ENCODE measurements at places on chromosomes 11 and 22. TPM values are rescaled to one million over a fixed set of nuclear protein-coding genes. Genes with fewer than 3 reads are reported as not detected.

- no peak for DNase-seq
Observed at GRCh38 chr11:65892661-65893317, 2.3 kb downstream of the CCDC85B start.

DNA sequence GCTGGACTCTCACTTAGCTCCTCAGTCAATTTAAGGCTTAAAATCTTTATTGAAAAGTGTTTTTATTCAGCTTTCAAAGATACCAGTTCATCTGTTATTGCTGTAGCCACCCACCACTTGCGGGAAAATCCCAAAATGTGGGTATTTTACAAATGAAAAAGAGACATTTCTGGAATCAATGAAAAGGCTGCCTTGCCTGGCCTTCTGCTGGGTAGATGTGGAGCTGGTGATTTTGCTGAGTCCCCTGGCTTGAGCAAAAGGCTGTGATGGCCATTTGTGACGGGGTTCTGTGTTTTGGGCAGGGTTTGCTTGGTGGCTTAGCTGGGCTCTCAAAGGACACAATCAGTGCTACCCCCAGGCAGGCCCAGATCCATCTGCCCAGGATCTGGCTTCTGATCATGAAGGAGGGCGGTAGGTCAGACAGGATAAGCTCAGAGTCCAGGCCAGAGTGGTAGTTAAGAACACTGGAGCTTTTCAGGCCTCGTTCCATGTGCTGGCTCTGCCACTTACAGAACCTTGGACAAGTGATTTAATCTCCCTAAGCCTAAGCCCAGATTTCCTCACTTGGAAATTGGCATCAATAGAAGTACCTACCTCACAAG, 36.1 kb downstream of the UBASH3B start:
- DNase-seq, result no peak

DNA sequence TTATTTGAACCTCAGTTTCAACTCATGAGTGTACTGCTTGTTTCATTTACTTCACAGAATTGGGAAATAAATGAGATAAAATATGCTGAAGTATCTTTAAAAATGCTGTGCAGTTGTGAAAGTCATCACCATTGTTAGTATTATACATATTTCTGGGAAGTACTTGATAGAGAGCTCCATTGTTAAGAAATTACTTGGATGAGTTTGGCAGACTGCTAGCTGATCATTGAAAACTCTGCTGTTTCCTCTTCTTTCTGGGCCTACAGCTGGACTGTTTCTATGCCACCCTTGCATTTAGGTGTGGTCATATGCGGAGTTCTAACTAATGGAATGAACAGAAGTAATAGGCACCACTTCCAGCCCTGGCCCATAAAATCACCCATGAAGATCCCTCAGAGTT, 10.0 kb downstream of the SIK2 start:
- no peak for DNase-seq

DNA sequence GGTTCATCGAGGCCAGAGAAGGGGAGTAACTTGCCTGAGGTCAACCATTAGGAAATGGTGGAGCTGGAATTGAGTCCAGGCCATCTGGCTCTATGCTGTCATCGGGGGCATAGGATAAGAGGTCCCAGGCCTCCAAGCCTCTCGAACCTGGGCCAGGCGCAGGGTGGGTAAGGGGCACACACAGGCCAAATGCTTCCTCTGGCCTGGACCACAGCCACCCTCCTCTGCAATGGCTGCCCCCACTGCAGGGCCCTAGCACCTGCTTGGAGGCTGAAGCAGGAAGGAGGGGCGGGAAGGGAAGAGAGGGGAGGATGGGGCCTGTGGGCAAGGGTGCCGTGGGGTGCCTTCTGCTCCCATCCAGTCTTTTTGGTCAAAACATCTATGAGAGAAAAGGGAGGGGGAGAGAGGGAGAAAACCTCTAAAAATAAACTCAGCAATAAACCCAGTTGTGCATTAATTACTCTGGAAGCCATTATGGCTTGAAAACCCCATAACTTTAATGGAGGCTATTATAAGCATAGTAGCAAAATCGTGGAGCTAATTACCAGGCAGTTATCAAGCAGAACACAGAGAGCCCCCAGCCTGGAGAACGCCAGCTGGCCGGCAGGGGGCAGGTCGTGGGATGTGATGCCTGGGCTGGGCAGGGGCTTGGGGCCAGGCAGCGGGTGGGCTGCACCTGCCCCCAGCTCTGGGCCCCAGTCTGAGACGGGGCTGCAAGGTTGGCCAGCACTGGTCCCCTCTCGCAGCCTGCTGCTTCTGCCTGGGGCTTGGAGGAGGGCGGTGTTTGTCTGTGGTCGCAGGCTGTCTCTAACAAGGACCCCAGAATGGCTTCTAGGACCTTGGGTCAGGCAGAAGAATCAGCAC, 21.1 kb downstream of the B3GAT1 start:
- DNase-seq, result no peak

DNA sequence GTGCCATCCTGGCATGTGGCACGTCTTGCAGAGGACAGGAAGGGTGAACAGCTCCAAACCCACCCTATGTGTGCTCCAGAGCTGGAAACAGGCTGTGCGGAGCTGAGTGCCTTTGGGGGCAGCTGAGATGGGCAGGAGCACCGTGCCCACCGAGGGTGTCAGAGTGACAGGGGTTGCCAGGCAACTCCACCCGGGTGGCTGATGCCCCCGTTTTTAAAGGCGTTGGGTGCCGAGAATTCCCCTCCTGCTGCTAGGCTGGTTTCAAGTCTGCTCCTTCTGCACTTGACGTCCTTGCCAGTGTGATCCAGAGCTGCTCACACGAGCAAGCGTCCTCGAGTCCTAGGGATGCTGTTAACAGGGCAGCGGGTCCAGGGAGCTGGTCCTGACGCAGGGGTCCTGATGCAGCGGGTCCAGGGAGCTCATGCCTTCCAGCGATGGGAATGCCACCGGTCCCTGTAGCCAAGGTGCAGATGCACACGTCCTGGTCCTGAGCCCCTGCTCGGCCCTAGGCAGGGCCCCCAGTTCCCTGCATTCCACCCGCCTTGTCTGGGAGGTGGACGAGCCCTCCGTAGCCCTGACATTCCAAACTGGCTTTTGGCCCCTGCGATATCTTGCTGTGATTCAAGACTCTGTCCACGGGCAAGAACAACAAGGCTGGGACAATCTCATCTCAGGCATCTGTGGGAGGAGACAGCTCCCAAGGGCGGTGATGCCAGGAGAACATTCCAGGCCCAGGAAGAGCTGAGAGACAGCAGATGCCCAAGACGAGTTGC, 4.9 kb downstream of the KCNQ1 start:
- no peak for DNase-seq

GRCh38 chr11:68997124-68997994, 15.7 kb downstream of the MRGPRF start:
- DNase-seq, result no peak

DNA sequence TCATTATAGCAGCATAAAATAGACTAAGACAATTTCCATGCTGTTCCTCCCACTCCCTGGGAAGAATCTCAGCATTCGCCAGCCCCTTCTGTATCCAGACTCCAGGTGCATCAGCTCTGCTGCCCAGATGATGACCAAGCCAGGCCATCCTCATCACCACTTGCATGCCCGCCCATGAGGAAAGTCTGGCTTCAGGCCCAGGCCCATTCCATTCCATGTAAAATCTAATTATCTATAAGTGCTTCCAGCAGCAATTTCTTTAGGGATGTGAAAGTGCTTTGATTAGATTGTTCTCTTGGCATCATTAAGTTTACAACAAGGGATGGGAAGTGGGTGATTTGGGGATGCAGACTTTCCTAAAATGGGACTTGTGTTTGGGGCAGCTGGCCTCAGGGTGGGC, 100.3 kb downstream of the INSC start:
- DNase-seq, result no peak

- DNase-seq, result no peak
Observed at GRCh38 chr11:24567380-24567779, 70.5 kb downstream of the LUZP2 start.

DNA sequence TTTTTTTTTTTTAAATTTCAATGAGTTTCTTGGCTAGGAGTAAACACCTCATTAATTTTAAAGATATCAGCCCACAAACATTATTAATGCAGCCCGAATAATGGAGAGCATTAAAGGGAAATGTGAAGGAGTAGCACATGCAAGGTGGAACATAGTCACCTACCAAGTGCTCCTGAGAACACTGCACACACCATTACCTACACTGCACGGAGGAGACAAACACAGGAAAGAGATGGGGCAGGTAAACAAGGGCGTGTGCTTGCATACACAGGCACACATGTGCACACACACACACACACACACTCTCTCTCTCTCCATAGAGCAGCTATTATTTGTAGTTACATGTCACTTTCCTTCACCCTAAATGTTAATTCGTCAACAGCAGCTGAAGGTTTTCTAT, 30.2 kb downstream of the HTR3B start:
- DNase-seq, result no peak

- peak; percentile 48 for DNase-seq
Observed at GRCh38 chr11:118912742-118913410, 12.8 kb downstream of the BCL9L start.

- no peak for DNase-seq
Observed at GRCh38 chr11:41316751-41317150, 142.7 kb downstream of the LRRC4C start.

DNA sequence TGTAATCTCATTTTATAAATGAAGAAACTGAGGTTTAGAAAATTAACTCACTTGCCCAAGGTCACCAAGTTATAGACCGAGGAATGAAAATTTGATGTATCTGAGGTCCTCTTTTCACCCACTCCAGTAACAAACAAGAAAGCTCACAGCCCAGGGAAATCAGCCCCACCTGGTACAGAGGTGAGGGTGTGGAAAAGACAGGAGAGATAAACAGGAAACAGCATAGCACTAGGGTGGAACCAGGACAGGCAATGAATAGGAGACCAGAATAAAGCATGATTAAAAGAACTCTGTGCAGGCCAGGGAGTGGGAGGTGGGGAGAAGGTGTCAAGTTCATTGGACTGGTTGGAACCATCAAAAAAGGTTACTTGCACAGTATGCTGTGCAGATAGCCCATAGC, 46.2 kb upstream of the SMCO4 start:
- DNase-seq, result no peak

TUG1 gene
- 26.7 TPM for total RNA-seq

PARVG gene
- 0.48 TPM for total RNA-seq

RFPL1 gene
- not detected for total RNA-seq

CEP57 gene
- 51.1 TPM for total RNA-seq

BIK gene
- total RNA-seq, result 0.20 TPM

MOGAT2 gene
- not detected for total RNA-seq

CD3D gene
- not detected for total RNA-seq

Measured in RPMI7951 (cell line).